ENCODE measurements at places on chromosomes 6 and 20. TPM values are rescaled to one million over a fixed set of nuclear protein-coding genes. Genes with fewer than 3 reads are reported as not detected.
A peak's percentile ranks its signal among the peaks of the same experiment; 100 is the strongest.

Gene TFAP2D
- not detected for total RNA-seq

Gene ZNF391
- total RNA-seq = 4.4 TPM

Gene ADGRB3
- total RNA-seq = not detected

Gene GNAS-AS1
- 1.5 TPM for total RNA-seq

Gene DPPA5
- total RNA-seq = not detected

Gene HNF4A
- total RNA-seq = not detected

Gene ID4
- total RNA-seq = not detected

Gene PCK1
- total RNA-seq = not detected

Gene TRMT6
- total RNA-seq = 14.2 TPM

Gene RFX6
- not detected for total RNA-seq

Gene PDE7B
- total RNA-seq = 9.2 TPM

Gene VPS52
- 100 TPM for total RNA-seq

Gene MYB
- total RNA-seq = 1.4 TPM

- no peak for DNase-seq
Observed at GRCh38 chr20:11128220-11128718, 454.5 kb upstream of the JAG1 start.

- no peak for DNase-seq
Observed at GRCh38 chr6:168815229-168815628, 374.2 kb downstream of the SMOC2 start.

- no peak for DNase-seq
Observed at GRCh38 chr6:48959251-48960060, 503.6 kb downstream of the MMUT start.

DNA sequence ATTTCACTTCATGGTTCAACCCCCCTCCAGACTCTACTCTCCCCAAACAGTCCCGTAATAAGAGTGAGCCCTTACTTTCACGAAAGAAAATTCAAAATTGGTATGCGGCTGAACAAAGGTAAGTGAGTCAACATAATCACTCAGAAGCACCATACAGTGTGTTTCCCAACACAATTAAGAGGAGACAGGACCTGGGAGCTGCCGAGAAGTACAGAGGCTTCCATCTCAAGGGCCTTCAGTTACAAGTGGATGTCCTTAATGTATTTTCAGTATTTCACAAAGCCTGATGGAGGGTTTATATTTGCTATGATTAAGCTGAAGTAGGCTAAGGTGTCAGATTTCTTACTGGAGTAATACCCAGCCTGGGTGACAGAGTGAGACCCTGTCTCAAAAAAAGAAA is 51.1 kb downstream of the MYO6 start:
- no peak for DNase-seq

- DNase-seq = no peak
Observed at GRCh38 chr6:11425876-11426275, 111.7 kb upstream of the TMEM170B start.

- no peak for DNase-seq
Observed at GRCh38 chr20:38135271-38135650, 29.8 kb downstream of the TGM2 start.

GRCh38 chr6:54286141-54286540 is 22.1 kb upstream of the TINAG start:
- DNase-seq = no peak

- DNase-seq = no peak
Observed at GRCh38 chr6:122736163-122736562, 43.4 kb upstream of the FABP7 start.

GRCh38 chr20:58714923-58715351 is 22.3 kb downstream of the NPEPL1 start:
- DNase-seq = no peak

GRCh38 chr6:5335020-5335419 is 73.7 kb downstream of the FARS2 start:
- DNase-seq = peak; percentile 23

DNA sequence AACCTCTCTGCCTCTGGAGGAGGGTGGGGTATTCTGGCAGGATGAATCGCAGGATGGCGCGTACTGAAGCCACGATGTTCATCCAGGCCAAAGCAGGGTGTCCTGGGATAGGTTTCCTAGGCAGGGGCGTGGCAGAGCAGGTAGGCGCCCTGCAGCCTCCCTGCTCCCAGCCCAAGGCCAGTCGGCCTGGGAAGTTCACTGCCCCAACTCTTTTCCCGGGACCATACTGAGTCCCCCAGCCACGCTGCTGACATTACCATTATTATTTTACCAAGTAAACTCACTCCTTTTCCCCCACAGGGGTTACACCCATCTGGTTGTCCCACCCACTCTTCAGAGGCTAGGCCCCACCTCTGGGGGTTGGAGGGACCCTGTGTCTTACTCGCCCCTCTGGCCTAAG is 21.8 kb downstream of the SDCBP2 start:
- DNase-seq = no peak

DNA sequence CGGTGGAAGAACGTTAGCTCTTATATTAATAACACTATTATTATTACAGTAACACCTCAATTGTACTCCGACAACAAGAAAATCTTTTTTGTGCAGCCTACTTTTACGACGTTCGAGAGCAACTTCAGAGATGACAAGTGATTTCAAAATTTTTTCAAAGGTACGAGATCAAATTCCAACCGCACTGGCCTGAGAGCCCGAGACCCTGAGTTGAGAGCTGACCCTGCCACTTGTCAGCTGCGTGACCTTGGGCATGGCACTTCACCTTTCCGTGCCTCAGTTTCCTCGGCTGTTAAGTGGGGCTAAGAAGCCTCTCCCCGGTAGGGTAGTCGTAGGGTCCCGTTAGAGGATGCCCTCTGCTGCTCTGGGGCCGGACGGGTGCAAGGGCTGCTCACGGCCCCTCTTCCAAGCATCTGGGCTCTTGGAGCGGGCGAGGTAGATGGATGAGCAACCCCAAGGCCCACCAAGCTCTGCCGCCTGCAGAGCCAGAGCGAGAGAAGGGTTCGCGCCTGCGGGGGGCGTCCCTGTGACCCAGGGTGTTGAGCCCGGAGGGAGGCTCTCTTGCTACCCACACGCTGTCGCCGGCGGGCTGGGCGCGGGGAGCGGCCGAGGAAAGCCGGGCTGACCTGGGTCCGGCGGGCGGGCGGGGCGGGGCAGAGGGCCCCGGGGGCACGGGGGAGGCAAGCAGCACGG is 510 bp downstream of the NDRG3 start:
- no peak for DNase-seq

DNA sequence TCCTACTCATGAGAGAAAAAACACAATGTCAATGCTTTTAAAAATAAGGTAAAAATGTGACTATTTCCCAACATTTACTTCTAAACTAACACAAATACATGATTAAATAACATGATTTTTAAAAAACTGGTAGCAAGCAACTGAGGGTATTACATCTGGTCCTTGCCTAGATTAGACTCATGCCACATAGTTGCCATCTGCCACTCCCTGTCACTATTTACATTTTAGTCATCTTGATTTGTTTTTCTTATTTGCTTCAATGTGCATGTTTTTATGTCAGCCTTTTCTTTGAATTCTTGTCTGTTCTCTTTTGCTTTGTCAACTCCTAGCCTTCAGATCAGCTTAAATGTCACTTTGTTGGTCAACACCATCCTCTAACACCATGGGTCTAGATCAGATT is 207.0 kb upstream of the SIM1 start:
- DNase-seq = no peak

DNA sequence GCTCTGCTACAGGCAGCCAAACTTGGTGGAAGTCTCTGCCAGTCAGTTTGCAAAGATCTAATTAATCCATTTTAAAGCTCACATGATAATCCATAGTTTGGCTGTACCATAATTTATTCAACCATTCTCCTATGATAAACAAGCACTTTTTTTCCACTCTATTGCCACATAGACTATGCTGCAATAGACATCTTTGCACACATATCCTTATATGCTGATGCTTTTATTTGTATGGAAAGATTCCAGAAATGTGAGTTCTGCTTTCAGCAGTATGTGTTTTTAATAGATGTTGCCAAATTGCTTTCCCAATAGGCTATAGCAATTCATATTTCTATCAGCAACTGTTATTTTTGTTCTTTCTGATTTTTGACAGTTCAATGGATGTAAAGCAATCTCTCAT is 628.0 kb downstream of the KIF16B start:
- DNase-seq = no peak
